ENCODE measurements at places on chromosomes 4 and X. TPM values are rescaled to one million over a fixed set of nuclear protein-coding genes. Genes with fewer than 3 reads are reported as not detected.

TET2 gene
- total RNA-seq: 2.1 TPM

MXRA5 gene
- total RNA-seq: not detected

EIF2S3 gene
- 137 TPM for total RNA-seq

RAB33B gene
- total RNA-seq: 1.4 TPM

UBA1 gene
- total RNA-seq: 193 TPM

TRIM75 gene
- total RNA-seq: not detected

SSX4B gene
- total RNA-seq: not detected

SAGE1 gene
- total RNA-seq: 0.03 TPM

FRMD7 gene
- not detected for total RNA-seq

CPE gene
- 1.4 TPM for total RNA-seq

HPF1 gene
- 16.9 TPM for total RNA-seq

ADH1A gene
- total RNA-seq: not detected

SLC34A2 gene
- not detected for total RNA-seq

PDE5A gene
- total RNA-seq: 0.24 TPM

SRPX gene
- total RNA-seq: 7.3 TPM

RAB9B gene
- 0.03 TPM for total RNA-seq
